Ureter (tissue), 1 donor: ENCODE measurements at places on chromosomes 5 and 9. TPM values are rescaled to one million over a fixed set of nuclear protein-coding genes. Genes with fewer than 3 reads are reported as not detected.

Gene IRX4
- total RNA-seq, result not detected

Gene HRH2
- 5.7 TPM for total RNA-seq

Gene GPR150
- 0.18 TPM for total RNA-seq

Gene C9orf153
- total RNA-seq, result 0.36 TPM

Gene ARHGEF28
- 34.5 TPM for total RNA-seq

Gene FOXD4
- total RNA-seq, result not detected

Gene NTNG2
- total RNA-seq, result 2.2 TPM

Gene SURF1
- total RNA-seq, result 42.2 TPM

Gene TEX48
- not detected for total RNA-seq
